ENCODE measurements at places on chromosomes 11 and 22.

DNA sequence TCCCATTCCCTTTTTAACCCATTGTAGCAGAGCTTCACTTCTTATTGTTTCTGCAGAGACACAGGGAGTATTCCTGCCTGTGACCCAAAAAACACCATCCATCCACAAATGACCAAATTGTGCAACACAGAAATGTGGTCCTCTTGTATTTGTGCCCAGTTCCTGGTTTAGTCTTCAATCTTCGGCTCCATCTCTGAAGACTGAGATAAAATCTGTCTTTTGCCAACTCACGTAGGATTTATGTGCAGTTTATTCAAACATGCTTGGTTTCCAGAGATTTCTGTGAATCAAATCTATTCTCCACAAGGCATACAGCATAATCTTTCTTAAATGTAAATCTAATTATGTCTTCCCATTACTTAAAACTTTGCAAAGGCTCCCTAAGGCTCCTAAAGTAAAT lies 307.0 kb downstream of the AASDHPPT start:
- no peak for DNase-seq

DNA sequence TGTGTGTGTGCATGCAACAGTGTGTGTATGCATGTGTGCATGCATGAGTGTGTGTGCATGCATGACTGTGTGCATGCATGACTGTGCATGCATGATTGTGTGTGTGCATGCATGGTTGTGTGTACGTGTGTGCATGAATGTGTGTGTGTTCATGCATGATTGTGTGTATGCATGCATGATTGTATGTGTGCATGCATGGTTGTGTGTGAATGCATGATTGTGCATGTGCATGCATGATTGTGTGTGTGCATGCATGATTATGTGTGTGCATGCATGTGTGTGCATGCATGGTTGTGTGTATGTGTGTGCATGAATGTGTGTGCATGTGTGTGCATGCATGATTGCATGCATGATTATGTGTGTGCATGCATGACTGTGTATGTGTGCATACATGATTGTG lies 1052.0 kb downstream of the TBC1D22A start:
- DNase-seq: no peak

DNA sequence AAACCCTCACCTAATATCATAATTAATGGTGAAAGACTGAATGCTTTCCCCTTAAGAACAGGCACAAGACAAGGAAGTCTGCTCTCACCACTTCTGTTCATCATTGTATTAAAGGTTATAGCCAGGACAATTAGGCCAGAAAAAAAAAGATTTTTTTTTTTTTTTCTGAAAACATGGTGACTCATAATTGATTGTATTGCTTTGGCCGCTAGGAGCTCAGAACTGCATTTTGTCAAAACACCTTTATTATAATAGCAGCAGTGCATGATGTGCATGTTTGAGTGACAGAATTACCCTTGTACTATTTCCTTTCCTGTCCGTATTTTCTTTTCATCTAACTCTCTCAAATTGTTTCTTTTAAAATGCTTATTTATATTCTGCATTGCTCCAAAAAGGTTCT lies 98.1 kb downstream of the RNF169 start:
- no peak for DNase-seq

- DNase-seq: no peak
Observed at GRCh38 chr22:47158457-47158856, 396.0 kb downstream of the TBC1D22A start.

DNA sequence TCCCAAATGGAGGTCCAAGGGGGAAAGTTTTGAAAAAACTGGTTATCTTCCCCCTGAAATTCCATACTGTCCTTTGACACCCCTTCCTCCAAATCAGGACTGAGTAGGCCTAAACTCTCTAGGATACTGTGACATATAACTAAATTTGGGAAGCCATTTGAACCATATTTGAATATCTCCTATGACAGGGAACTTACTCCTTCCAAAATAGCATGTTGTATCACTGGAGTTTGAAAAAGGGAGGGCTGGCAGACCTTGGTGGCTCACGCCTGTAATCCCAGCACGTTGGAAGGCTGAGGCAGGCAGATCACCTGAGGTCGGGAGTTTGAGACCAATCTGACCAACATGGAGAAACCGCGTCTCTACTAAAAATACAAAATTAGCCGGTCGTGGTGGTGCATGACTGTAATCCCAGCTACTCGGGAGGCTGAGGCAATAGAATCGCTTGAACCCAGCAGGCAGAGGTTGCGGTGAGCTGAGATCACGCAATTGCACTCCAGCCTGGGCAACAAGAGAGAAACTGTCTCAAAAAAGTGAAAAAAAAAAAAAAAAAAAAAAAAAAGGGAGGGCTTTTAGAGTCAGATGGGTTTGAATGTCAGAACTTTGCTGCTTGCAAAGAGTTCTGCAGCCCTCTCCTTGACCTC lies 42.4 kb downstream of the PIK3C2A start:
- DNase-seq: no peak

GRCh38 chr11:113690619-113691569 lies 15.2 kb downstream of the TMPRSS5 start:
- DNase-seq: no peak

DNA sequence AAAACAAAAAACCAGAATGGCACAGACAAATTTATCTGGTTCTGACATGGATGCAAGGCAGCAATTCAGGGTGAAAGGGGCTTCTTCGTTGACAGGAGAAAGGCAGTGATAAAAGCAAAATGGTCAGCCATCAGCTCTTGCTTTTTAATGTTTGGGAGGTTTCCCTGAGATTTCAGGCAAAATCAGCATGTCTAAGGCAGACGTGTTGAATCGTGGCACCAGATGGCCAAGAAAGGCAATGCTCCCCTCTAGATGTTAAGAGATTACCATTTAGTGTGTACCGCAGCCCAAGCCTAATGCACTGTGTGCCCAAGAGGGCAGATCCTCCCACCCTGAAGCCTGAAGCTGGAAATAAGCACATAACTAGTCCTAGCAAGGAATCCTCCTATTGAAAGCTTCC lies 88.8 kb upstream of the GALNT18 start:
- DNase-seq: no peak
